ENCODE measurements at places on chromosomes 1 and 21.

GRCh38 chr1:148263906-148264255 is 111.8 kb upstream of the NBPF11 start:
- ATAC-seq, result no peak

GRCh38 chr1:240074422-240074821 is 17.3 kb upstream of the FMN2 start:
- no peak for ATAC-seq

DNA sequence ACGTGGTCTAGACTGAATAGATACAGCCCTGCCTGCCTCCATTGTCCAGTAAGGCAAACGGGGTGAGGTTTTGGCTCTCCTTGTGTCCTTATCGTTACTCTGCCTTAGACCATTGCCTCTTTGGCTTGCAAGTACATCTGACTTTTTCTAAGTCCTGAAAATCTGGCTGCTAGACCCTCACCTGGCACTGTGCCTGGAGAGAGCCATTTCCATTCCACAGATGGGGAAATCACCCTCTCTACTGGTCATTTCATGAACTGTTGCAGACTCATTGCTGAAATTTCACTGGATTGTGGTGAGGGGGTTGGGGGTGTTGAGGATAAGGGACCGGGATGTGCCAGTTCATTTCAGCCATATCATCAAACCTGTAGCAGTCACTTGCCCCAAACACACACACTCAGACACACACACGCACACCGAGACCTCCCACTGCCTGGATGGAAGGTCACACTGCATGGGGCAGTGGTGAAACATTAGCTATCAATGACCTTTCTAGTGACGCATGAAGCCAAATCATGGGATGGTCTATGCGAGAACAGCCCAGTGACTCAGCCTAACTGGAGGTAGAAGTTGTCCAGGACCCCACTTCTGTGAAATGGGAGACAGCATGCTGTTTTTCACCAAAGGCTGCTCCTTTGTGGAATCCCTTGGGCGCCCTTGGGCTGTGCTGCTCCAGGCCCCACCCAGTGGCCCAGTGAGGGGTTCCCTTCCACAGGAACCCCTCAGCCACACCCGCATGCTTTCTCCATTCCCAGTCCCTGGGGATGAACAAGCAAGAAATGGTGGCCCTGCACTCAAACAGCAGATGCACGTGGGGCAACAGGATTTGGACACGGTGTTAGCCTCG is 34.9 kb upstream of the VASH2 start:
- ATAC-seq, result peak; percentile 81

GRCh38 chr21:41317458-41317857 is 857 bp downstream of the FAM3B start:
- ATAC-seq, result no peak

GRCh38 chr1:3822421-3822820 is 26.1 kb upstream of the LRRC47 start:
- no peak for ATAC-seq

GRCh38 chr1:52056937-52057231 is 789 bp downstream of the BTF3L4 start:
- ATAC-seq, result no peak

GRCh38 chr21:45347048-45347711 is 57.8 kb upstream of the COL18A1 start:
- peak; percentile 48 for ATAC-seq

DNA sequence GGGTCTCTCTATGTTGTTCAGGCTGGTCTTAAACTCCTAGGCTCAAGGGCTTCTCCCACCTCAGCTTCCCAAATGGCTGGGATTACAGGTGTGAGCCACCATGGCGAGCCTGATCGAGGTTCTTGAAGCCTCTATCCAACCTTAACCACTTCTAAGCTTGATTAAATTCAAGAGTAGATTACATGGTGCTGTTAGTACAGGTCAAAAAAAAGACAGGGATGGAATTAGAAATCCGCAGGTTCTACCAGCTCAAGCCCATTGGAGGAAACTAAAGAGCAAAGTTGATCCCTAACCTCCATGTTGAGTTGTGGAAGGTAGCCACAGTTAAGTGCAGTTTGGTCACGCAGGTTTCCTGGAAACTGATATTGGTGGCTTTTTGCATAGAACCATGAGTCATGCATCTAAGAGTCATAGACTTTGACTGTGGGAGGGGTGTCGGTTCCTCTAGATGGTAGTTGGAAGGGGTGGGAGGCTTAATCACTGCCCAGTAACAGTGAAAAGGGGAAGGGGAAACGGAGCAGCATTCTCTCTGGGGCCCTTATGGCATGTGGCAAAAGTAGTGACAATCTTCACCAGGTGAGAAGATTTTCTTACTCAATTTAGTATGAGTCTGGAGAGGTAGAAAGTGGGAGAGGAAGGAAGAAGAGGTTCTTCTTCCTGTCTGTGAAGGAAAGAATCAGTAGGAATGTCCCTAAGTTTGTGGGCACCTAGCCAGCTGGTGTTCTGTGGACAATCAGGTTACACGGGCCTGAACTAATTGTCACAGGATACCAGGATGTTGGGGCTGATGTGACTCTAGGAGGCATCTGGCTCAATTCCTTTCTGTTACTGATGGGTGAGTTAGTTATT is 7.0 kb downstream of the CD53 start:
- no peak for ATAC-seq

GRCh38 chr1:81414488-81415015 is 386.2 kb upstream of the ADGRL2 start:
- peak; percentile 46 for ATAC-seq

DNA sequence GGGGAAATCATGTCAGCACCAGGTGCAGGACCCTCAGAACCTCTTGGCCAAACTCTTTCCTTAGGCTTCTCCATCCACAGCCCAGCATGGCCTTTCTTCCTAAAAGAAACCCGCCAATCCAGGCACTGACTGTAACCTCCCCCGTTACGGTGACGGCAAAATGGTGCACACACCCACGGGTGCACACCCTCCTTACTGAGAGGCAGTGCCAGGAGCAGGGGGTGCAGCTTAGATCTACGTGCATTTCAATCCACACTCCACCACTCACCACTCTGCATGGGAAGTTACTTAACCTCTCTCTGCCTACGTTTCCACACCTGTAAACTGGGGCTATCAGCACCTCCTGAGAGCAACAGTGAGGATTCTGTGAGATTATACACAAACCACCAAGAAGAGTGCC is 31.0 kb downstream of the SUSD4 start:
- ATAC-seq, result no peak

DNA sequence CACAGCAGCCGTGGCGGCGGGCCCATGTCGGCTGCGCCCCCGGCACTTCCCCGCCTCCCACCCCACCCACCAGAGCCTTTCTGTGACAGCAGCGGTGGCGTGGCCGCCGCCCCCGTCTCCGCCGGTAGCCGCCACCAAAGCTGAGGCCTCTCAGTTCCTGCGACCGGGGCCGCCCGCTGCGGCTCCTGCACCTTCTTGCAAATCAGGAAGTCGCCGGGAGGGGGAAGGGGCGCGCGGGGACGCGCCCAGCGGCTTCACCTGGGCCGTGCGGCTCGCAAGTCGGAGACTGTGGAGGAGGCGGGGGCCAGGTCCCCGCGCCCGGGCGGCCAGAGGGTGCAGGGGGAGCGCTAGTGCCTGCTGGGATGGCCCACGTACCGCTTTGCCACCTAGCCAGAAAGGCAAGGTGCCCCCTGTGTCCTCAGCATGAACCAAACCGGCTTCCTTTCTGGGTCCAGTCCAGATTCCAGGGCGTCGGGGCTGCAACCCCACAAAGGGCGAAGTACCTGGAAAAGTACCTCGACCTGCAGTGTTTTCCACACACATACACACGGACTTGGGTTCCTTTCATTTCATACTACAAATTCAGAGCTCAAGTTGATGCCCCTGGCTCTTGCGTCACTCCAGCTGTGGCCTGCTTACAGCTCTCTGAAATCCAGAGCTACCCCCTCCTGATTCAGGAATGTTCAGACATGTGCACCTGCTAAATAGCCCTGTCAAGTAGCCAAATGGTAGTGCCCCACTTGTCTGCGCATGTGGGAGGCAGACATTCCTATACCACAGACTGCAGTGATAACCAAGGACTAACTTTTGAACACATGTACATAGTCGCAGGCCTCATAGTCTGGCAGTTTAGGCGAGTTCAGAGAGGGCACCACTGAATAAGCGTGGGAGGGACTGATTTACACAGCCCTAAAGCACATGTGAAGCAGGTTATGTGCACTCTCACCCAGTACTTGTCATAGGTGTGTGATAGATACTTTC is at the start of gene DENND1B:
Gene DENND1B, minus strand, starts transcription at position 199 of the 981 bp plus-strand sequence. CDS start 325 bp downstream, outside the sequence.
- peak; percentile 67 for ATAC-seq

- ATAC-seq, result no peak
Measured at GRCh38 chr1:2070800-2071530, 20.8 kb downstream of the PRKCZ start.

GRCh38 chr1:16615253-16616252 is 2.2 kb upstream of the NBPF1 start:
- ATAC-seq, result no peak

GRCh38 chr21:24423546-24423945 is 1183.7 kb downstream of the MRPL39 start:
- ATAC-seq, result no peak

DNA sequence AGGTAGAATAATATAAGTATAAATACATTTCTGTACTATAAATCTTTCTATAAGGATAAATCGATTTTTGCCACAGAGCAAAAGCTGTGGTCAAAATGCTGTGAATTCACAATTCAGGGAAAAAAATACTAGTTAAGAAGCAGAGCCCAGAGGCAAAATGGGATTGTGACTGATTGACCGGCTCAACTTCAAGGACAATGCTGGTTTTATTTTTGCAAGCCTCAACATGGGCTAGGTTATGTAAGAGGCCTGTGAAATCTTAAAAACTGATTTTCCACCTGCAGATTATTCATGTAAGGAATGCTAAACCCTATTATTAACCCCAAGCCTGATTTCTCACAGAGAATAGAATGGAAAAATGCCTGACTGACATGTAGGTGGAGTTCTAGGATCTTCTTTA is 155.1 kb downstream of the HHAT start:
- ATAC-seq, result no peak

DNA sequence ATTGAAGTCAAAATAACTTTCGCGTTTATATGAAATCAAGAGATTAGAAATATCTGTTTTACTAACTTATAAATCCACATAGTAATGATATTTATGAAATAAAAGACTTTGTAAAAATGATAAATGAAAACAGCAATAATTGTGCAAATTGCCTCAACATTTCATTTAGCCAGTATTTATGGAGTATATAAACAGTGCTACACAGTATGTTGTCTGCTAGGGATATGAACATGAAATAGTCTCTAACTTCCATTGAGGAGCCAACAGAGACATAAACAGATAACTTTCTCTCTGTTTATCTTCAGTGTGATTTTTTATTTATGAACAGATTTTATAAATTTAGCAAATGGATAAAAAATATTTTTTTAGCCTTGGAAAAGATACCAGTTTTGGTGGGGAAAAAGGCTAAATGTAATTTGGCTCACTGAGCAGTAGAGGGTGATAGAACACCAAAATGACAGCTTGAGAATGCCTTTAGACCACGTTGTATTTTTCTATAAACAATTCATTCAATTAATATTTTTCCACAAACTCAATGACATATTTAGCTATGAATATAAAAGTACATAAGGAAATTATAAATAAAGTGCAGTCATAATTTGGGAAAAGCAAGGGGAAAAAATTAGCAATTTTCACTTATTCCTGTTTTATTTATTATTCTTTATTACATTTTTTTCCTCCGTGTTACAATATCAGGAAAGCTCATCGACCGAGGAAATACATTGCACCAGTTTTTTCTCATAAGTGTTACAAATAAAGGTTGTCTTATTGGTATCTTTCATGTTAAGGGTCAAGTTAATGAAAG is 47.5 kb upstream of the EEIG2 start:
- peak; percentile 80 for ATAC-seq

GRCh38 chr1:96478228-96478627 is 243.4 kb upstream of the PTBP2 start:
- ATAC-seq, result no peak

DNA sequence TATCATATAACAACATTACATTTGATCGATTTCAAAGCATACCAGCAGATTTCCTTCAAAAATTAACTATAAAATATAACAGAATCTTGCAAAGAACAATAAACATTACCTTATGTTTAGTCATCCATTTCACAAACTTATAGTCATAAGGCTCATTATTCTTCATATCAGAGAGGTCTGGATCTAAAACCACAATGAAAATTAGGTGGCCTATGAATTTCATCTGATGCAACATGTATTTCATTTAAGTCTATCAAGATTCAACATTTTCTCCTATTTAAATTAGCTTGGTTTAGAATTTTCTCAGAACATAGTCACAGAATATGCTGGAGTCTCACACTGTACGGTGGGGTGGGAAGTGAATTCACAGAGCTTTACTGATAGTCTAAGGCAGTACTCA is 49.2 kb downstream of the KYAT3 start:
- no peak for ATAC-seq

DNA sequence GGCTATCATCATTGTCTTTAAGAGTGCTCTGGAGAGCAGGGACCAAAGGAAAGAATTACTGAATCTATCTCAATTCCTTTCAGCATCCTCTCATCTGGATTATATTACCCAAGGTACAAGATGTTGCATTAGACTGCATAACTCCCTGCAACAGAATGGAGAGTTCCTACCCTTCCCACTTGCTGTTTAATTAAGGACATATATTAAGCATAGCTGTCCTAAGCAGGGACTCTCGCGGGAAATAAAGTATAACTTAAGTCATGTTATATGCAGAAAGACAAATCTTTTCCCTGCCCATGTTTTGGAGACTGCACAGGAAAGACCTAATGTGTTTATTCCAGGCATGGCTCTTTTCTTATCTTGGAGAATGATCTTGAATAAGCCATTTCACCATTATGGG is 6.8 kb upstream of the JAM2 start:
- no peak for ATAC-seq

- peak; percentile 94 for ATAC-seq
Measured at GRCh38 chr1:58592522-58593134, 15.6 kb upstream of the TACSTD2 start.

DNA sequence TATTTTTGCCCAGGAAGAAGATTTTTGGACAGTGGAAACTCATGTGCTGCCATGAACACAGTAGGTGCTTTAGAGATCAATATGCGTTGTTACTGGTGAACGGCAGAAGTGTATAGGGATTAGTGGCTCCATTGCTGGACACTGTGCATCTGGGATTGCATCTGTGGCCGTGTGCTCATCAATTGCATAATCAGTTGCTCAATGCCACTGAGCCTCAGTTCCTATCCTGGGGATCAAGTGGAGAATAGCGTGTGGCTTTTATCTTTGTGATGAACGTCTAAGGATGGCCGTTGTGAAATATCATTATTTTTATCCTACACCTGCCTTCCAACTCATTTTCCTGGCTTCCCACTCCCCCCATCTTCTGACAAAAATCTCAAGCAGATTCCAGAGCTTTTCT is 5.4 kb downstream of the TNN start:
- no peak for ATAC-seq

- ATAC-seq, result no peak
Measured at GRCh38 chr1:25687221-25688017, 70.8 kb downstream of the MAN1C1 start.

GRCh38 chr1:210857705-210858104 is 276.2 kb downstream of the KCNH1 start:
- no peak for ATAC-seq
